ENCODE measurements at places on chromosomes 1 and 21.

- DNase-seq, result no peak
Observed at GRCh38 chr1:65281846-65282245, 27.5 kb upstream of the DNAJC6 start.

DNA sequence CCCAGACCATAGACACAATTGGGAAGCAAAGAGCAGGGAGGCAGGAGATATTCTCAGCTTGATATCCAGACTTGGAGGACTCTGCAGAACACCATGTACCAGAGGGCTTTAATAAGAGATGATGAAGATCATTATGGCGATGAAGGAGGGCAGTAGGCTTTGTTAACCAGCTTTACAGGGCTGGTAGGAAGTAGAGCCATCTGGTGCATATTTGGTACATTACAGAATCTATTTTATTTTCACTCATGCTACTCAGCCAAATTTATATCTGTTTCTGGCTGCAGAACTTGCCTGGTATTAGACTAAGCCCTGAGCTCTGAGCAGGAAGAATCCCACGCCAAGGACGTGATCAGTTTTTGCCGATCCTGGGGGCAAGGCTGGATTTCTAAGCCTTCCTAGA lies 61.8 kb upstream of the SYT6 start:
- DNase-seq, result no peak

GRCh38 chr1:107767156-107767582 lies 197.8 kb downstream of the VAV3 start:
- no peak for DNase-seq

DNA sequence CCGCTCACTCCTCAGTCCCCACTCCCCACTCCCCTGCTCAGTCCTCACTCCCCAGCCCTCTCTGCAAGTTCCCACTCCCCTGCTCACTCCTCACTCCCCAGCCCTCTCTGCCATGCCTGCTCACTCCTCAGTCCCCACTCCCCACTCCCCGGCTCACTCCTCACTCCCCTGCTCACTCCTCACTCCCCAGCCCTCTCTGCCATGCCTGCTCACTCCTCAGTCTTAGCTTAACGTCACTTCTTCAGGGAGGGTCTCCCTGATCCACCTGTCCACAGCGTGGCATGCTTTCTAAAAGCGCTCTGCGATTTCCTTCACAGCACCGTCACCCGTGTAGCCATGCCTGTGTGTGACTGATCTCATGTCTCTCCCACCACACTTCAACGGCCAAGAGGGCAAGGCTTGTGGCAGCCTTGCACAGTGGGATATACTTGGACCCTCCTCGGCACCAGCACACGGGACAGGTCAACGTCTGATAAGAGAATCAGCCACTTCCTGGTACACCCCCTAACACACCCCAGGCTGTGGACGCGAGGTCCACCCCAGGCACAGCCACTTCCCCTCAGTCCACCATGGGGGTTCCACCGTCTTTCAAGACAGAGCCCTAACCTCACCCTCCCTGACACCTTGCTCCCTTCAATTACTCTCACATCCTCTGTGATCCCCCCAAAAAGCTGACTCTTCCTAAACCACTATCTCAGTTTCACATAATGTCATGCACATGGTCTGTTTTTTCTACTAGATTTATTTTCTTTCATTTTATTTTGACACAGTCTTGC lies 14.0 kb downstream of the PRDM15 start:
- no peak for DNase-seq

DNA sequence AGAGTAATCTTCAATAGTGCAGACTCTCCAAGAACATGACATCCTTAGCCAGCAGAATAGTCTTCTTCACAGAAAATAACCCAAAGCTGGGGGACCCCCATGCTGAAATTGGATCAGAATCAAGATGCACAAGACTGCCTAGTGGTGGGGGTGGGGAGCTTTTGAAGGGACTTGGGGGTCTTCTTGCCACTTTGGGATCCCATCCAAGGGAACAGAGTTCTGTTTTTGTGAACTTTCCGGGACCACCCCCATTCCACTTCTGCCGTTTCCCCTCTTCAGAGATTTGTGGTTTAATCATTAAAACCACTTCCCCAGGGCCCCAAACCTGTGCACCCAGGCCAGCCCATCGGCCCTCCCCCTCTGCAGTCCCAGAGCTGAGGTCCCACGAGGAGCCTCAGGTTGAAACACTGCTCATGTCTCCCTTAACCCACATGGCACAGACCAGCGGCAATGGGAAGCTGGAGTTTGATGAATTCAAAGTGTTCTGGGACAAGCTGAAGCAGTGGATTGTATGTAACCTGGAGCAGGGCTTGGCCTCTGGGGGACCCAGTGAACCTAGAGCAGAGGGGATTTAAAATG lies 44.9 kb downstream of the CAPN9 start:
- no peak for DNase-seq

DNA sequence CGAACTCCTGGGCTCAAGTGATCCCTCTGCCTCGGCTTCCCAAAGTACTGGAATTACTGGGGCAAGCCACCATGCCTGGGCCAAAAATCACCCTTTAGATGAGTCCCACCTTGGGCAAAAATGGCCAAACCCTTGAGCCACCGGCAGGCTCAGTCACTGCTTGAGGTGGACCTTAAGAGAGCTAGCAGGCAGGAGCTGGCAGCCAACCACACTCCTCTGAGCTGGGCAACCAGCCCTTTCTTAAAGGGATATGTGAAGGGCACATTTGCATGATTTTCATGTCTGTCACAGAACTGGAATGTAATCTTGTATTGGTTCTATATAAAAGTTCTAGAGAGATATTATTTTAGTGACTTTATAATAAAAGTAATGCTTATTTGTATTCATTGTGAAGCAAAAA lies 316.5 kb downstream of the PBX1 start:
- DNase-seq, result no peak

DNA sequence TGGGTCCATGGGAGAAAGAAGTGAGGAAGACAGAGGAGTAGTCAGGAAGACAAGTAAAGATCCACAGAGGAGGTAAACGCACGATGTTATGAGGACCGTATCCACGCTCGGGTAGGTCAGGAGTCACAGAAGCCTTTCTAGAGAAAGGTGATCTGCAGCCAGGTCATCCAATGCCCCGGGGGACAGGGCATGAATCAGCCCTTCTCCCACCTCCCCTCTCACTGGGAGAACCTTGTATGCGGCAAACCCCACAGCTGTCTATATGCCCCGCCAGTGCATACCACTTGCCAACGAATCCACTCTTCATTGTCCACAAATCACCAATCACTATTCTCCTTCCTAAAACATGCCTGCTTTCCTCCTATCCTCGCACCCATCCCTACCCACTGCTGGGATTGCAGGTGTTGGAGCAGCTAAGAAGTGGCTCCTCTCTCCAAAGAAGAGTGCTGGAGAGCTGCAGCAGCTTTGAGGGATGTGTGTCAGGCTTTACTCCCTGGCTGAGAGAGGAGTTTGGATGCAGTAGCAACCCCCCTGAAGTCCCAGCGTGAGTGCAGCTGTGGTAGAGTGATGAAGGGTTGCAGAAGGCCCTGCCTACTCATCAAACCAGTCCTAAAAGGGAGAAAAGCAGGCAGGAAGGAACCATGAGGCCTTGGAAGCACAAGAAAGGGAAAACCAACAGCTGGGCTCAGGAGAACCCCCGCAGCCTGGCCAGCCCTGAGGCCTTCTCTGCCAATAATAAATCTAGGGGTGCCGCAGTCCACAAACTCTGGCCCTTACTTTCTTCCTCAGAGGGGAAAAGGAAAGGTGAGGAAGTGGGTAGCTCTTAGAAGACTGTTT lies 102.2 kb upstream of the GADD45A start:
- DNase-seq, result no peak

GRCh38 chr21:19228226-19228625 lies 824.6 kb upstream of the TMPRSS15 start:
- DNase-seq, result no peak

GRCh38 chr1:100219883-100220282 lies 29.8 kb downstream of the DBT start:
- no peak for DNase-seq

DNA sequence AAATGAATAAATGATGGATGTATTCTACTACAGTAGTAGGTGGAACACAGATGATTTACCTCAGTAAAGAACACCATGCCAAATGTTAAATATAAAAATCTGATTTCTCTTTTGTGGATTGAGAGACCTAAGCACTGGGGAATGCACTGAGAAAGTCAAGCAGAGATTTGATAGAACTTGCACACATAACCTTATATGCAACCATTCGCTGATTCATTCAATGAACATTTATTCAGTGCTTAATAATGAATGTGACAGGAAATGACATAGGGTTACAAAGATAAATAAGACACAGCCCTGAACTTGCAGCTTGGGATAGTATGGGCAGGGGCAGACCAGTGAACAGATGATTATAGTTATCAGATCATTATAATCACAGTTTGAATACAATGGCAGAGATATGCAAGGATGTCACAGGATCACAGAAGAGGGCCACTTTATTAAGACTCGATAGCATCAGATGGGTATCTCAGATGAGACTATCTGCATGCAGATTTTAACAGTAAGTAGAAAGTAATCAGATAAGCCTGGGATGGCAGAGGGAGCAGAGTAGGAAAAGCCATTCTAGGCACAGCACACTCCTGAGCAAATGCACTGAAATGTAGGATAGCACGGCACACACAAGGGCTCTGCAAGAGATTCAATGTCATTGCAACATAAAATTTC lies 169.4 kb downstream of the ASTN1 start:
- DNase-seq, result no peak

DNA sequence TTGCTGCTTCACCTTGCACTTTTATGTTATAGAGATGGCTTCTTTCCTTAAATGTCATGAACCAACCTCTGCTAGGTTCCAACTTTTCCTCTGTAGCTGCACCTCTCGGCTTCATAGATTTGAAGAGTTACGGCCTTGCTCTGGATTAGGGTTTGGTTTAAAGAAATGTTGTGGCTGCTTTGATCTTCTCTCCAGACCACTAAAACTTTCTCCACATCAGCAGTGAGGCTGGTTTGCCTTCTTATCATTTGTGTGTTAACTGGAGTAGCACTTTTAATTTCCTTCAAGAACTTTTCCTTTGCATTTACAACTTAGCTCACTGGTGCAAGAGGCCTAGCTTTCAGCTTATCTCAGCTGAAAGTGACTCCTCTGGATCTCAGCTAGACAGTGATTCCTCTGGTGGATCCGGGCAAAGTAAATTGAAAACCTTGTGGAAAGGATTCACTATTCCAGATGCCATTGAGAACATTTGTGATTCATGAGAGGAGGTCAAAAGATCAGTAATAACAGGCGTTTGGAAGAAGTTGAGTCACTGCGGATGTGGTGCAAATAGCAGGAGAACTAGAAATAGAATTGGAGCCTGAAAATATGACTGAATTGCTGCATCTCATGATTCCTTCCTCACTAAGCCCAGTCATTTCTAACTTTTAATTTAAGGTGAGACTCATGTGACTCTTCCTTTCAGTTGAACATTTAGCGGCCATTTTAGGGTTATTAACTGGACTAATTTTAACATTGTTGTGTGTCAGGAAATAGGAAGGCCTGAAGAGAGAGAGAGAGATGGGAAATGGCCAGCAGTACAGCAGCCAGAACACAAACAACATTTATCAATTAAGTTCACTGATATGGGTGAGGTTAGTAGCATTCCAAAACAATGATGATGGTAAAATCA lies 16.2 kb upstream of the RGS1 start:
- DNase-seq, result no peak
